ENCODE measurements at places on chromosomes 12 and 14. TPM values are rescaled to one million over a fixed set of nuclear protein-coding genes. Genes with fewer than 3 reads are reported as not detected.

The GLIPR1L2 gene
- total RNA-seq: 0.91 TPM

The RNASE3 gene
- not detected for total RNA-seq

The UNC79 gene
- 0.67 TPM for total RNA-seq

The TIGAR gene
- total RNA-seq: 13.1 TPM

The OR4N2 gene
- total RNA-seq: not detected

The HCAR2 gene
- total RNA-seq: not detected

The PPP1R36 gene
- 0.35 TPM for total RNA-seq

The PLXNC1 gene
- 1.2 TPM for total RNA-seq

The TBC1D30 gene
- total RNA-seq: 0.35 TPM

The KIF21A gene
- 4.5 TPM for total RNA-seq

DNA sequence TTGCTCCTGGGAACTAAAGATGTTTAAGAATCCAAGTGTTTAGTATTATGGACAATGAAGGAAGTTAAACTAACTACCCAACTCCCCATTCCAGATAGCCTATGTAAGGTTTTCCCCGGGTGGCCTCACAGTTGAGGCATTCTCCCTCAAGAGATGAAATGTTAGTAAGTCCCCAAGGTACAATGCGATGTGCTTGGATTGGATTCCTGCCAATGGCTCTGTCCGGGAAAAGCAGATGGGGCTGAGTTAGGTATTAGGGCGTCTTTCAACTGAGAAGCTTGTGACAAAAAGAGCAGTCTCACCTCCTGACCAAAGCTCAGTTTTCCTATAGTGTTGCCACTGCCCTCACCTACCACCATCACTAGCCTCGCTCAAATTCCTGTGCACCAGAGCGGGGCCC, 64.8 kb upstream of the E2F7 start:
- no peak for DNase-seq

GRCh38 chr12:25320123-25321006, 69.6 kb upstream of the KRAS start:
- no peak for DNase-seq

GRCh38 chr12:122840580-122841513, 5.6 kb downstream of the HIP1R start:
- DNase-seq: no peak

DNA sequence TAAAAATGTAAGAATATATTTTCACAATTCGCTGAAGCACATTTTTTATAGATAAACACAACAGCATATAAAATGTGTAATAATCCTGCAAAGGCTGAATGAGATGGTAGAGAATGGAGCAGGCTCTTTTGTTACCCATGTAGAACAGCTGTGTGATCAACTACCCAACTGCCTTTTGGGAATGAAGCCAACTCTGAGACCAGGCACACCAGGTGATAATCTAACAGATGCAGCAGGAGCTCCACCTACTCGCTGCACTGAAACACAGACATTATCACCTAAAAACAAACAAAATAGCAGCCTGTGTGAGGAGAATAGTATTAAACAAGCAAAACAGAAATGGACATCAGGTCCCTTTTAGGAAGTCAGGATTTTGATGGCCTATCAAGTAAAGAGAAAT, 183.3 kb downstream of the CCDC59 start:
- DNase-seq: no peak

DNA sequence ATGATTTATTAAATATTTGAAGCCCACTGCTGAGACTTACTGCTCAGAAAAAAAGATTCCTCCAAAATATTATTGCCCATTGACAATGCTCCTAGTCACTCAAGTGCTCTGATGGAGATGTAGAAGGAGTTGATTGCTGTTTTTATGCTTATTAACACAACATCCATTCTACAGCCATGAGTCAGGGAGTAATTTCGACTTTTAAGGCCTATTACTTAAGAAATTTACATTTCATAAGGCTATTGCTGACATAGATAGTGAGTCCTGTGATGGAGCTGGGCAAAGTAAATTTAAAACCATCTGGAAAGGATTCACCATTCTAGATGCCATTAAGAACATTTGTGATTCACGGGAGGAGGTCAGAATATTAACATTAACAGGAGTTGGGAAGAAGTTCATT, 5.2 kb downstream of the KCNJ8 start:
- DNase-seq: no peak

DNA sequence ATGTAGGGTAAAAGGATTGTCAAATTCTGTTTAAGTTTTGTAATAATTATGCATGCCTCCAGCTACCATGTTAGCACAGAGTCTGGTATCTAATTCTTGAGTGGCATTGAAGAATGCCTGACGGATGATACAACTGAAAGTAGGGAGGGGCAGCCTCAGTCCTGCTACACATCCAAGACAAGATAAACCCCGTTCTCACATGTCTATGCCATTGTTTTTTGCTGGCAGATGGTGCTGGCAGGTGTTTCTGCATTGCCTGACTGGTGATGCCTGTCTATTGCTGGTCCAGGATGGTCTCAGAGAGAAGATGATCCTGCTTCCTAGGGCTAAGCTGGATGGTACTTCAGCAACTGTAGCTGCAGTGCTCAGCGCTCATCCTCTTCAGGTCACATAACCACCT, 245.8 kb upstream of the NAV3 start:
- peak; percentile 30 for DNase-seq

DNA sequence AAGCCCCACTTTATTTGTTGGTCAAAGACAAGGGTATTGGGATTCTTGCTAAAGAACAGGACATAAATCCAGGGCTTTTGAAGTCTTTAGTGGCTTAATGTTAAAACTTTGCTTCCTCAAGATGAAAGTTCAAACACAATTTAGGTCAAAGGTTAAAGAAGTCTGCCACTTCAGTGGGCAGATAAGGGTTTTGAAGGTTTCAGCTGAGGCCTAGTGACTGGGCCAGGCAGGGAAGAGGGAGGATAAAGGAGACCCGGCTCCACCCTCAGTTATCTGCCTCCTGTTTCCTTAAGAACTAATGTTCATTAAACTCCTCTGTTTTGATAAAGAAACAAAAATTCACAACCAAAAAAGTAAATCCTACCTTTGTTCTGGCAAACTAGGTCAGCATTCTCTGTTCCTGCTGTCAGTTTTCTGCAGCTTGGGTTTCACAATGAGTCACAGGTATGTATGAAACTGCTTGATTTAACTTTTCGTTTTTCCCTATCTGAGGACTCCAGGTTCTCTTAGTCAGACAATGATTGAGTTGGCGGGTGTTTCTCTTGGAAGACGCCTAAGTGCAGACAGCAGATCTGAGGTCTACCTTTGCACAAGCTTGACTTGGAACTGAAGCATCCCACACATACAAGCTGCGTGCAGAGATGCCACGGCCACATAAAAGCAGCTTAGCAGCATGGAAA, 208.3 kb downstream of the EXOC5 start:
- no peak for DNase-seq

DNA sequence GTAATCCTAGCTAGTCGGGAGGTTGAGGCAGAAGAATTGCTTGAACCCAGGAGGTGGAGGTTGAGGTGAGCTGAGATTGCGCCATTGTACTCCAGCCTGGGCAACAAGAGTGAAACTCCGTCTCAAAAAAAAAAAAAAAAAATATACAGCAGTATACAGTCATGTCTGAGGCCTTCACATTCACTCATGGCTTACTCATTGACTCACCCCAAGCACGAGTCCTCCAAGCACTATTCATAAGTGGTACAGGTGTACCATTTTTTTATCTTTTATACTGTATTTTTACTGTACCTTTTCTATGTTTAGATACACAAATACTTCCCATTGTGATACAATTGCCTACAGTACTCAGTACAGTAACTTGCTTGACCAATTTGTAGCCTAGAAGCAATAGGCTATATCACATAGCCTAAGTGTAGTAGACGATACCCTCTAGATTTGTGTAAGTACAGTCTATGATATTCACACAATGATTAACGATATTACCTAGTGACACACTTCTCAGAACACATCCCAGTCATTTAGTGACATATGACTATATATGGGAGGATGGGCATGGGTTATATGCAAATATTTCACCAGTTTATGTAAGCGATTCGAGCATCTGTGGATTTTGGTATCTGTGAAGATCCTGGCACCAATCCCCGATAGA, 12.2 kb downstream of the LLPH start:
- DNase-seq: no peak

GRCh38 chr12:11797317-11797913, 147.9 kb downstream of the ETV6 start:
- peak; percentile 62 for DNase-seq

DNA sequence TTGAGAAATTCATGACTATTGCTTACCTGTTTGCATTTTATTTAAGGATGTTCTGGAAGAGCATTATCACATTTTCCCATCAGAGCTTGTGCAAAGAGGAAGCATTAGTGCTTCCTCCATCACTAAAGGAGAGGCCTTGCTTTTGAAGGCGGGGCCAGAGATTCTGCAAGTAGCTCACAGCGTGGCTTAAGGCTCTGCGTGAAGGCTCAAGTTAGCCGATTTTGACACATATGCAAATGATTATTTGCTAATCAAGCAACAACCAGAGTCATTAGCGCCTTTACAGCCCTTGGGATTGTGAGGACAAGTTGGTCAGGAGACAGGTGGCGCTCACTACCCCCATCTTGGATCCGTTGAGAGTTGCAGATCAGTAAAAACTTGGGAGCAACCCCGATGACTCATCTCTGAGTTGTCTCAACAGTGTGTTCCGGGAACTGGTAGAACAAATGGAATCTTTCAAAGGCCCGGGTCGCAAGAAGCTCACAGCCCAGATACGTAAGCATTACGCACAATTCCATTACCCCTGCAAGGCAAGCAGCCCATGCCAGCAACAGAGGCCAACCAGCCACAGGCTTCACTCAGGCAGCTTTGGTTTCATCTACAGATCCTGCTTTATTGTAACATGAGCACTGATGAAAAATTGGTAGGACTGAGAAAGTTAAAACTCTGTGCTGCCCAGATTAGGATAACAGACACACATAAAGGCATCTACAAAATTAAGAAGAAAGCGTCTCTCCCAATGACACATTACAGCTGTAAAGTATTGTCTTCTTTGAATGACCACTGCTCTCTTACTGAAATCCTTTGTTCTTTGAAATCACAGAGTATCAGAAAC, 34.9 kb upstream of the SPTSSA start:
- peak; percentile 96 for DNase-seq

DNA sequence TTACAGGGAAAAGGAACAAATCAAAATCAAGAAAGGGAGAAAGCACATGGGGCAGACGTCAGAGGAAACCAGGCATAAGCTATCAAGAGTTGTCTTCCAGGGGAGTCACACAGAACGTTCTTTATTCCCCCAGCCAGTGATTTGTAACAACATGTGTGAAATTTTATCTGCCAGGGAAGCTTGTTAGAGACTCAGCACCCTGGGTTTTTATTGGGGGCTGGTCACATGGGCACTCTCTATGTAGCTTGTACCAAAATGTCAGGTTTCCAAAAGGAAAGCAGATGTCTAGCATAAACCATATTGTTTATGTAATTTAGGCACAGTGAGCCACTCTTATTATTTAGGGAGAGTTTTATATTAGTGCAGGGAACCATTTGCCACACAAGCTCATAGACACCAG, 440.4 kb upstream of the DCN start:
- no peak for DNase-seq

DNA sequence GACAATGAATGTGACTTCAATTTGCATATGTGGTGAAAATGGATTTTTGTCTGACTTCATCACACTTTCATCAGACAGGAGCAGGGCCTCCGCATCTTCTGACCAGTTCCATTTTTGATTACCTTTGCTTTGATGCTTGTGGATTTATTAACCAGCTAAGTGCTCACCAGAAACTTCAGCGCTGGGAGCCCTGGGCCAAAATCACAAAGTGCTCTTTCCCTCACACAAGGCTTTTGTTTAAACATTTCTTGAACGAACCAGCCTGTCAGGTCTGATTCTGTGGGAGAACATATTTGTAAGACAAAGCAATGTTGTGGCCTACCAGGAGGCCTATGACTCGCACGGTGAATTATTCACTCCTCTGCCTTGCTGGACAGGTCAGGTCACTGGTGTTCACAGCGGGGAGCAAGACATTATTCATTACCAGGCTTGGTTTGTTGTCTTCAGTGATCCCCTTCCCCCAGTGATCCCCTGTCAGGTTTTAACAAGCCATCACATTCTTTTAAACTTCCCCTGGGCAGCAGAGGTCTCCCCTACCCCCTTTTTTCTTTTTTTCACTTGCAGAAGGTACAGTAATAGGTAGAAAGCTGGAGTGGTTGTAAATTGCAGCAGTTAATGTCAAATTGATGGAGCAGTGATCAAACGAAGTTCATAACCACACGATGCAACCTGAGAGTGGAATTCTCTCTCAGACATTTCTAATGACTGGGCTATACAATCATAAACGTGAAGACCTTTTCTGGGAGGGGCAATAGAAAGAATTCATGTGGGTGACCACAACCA, 167.5 kb upstream of the PRICKLE1 start:
- DNase-seq: peak; percentile 87

GRCh38 chr14:67002994-67003753, 186.1 kb upstream of the GARIN2 start:
- DNase-seq: no peak

DNA sequence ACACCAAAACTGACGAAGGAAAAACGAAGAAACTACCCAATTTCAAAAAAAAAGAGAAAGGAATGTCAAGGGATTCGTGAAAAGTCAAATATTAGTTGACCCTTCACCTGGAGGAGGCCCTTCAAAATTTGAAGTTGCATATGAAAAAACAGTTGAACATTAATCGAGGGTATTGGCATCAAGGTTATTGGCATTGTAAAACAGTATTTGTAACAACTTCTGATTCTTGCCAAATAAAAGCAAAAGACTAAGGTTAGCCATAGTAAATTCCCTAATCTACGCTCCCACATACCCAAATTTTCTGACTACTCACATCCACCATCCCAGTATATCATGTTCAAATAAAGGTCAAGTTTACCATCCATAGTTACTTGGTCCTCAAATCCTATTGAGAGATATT, 118.6 kb downstream of the TMTC1 start:
- DNase-seq: no peak

DNA sequence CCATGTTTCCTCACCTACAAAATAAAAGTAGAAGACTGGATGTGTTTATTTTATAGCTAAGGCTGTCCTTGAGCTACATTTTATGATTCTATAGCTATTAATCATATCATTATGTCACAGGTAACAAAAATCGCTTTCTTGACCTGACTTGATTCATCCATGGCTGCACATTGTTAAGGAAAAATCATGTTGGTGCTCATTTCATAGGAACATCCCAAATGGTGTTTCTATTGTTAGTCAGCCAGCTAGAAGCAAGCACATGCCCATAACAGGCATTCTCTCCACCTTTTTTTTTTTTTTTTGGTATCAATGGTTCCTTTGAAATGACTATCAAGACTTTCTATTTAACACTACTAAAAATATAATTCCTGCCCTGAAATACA, 45.3 kb upstream of the PTHLH start:
- no peak for DNase-seq

DNA sequence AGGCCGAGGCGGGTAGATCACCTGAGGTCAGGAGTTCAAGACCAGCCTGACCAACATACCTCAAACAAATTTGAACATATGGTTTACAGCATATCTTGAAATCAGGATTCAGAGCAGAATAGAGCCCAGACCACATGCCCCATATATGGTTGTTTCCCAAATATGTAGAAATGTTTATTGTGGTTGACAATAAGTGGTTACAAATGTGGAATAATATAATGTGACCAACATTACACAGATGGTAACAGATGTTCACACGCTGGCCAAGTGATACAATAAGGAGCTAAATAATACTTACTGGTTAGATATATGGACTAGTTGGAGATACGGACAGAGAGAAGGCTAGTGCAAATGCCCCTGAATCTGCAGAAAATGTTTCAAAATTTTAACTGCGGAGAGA, 85.3 kb downstream of the MAPKAPK5 start:
- no peak for DNase-seq

- DNase-seq: no peak
Measured at GRCh38 chr12:71958993-71959578, 20.4 kb downstream of the TPH2 start.

Measured in myocyte (in vitro differentiated cells).